Activated naive CD4-positive, alpha-beta T cell treated with Interleukin-2 at 50 U/mL for 16 hours (primary cell): ENCODE measurements at places on chromosomes 16 and 17.

GRCh38 chr16:68627951-68628425 is 17.1 kb upstream of the CDH3 start:
- DNase-seq = no peak

GRCh38 chr17:26818736-26819135 is 475.2 kb upstream of the WSB1 start:
- DNase-seq = no peak

- DNase-seq = no peak
Measured at GRCh38 chr17:40178021-40178601, 841 bp downstream of the RAPGEFL1 start.

DNA sequence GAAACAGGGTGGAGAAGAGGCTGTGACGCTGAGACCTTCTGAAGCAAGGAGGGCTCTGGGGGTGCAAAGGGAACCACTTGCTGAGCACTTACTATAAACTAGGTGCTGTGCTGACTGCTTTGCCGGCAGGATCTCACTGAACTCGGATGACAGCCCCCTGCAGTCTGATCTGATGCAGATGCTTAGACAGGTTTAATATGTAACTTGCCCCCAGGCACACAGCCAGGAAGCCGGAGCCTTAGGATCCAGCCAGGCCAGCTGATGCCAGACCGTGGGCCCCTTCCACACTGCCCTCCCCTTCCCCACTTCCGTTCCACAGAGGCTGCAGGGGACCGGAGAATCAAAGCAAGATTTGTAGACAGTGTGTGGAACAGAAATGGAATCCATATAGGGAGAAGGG is 23.1 kb downstream of the SPACA3 start:
- no peak for DNase-seq

DNA sequence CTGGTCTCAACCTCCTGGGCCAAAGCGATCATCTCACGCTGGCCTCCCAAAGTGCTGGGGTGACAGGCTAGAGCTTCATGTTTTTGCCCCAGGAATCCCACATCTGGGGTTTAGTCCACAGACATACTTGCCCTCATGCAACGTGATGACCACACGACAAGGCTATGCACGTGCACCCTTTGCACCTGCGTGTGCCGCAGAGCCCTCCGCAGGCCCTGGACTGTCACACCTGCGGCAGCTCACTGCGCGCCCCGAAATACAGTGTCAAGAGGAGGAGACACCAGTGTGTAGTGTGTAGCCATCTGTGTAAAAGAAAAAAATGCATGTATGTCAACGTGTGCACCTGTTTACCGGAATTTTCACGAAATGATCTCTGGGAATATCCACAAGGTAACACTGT is 3.5 kb upstream of the MYADML2 start:
- DNase-seq = no peak
